Mesothelial cell of epicardium (in vitro differentiated cells): ENCODE measurements at places on chromosomes 7 and 10. TPM values are rescaled to one million over a fixed set of nuclear protein-coding genes. Genes with fewer than 3 reads are reported as not detected.

ACSL5 gene
- total RNA-seq, result 0.41 to 0.53 TPM in 2 of 3 replicates, not detected in the other

LIPN gene
- total RNA-seq, result not detected in 3 replicates

DNA sequence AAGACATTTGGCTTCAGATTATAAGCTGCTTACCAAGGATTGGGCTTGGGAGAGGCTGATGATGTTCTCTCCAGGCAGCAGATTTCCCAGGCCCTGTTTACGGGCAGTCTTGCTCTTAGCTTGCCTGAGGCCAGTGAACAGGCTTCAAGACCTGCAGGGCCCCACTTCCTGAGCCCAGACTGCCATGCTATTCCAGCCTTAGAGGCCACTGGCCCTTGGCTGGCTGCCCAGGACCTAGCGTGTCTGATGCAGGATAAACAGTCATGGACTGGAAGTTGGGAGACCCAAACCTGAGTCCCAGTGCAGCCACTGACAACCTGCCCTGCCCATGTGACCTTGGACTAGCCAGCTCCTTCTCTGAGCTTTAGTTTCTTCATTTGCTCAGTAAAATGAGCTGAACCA, 2.9 kb downstream of the PRXL2A start:
- no peak overlapping the region for H3K4me3 ChIP-seq
- H3K27ac ChIP-seq, result no peak overlapping the region
- peaks cover 81% of the 10 kb centered on the region for H3K4me1 ChIP-seq
- DNase-seq, result no peak
- H3K27me3 ChIP-seq, result no peaks in the 10 kb centered on the region

FAM221A gene
- 16.9 to 18.6 TPM (median 18.4 TPM) in 3 replicates for total RNA-seq

FEZF1 gene
- total RNA-seq, result not detected in 3 replicates

AKR1B15 gene
- 1.7 to 1.9 TPM (median 1.8 TPM) in 3 replicates for total RNA-seq

- peak overlapping the region; percentile 60 for H3K27ac ChIP-seq
- no peak overlapping the region for H3K4me3 ChIP-seq
- H3K27me3 ChIP-seq, result peaks cover 2% of the 10 kb centered on the region
- H3K4me1 ChIP-seq, result peaks cover 5% of the 10 kb centered on the region
- DNase-seq, result no peak
- H3K36me3 ChIP-seq, result no peaks in the 10 kb centered on the region
These were observed 823.1 kb upstream of the LRRTM3 start for GRCh38 chr10:66102756-66103155.

- H3K36me3 ChIP-seq, result no peaks in the 10 kb centered on the region
- DNase-seq, result no peak
- H3K27me3 ChIP-seq, result peaks cover 29% of the 10 kb centered on the region
- peaks cover 14% of the 10 kb centered on the region for H3K4me1 ChIP-seq
These were observed 99.1 kb downstream of the PLCE1 start for GRCh38 chr10:94092848-94093247.

- no peak for DNase-seq
- H3K27ac ChIP-seq, result no peak overlapping the region
These were observed 74.3 kb upstream of the GNAI1 start for GRCh38 chr7:80060218-80060806.

GRCh38 chr7:463817-464453, 55.7 kb downstream of the PDGFA start:
- H3K36me3 ChIP-seq, result no peaks in the 10 kb centered on the region
- no peak for DNase-seq
- H3K27me3 ChIP-seq, result no peaks in the 10 kb centered on the region
- peaks cover 41% of the 10 kb centered on the region for H3K4me1 ChIP-seq
- no peak overlapping the region for H3K4me3 ChIP-seq

- no peak overlapping the region for H3K4me3 ChIP-seq
- H3K4me1 ChIP-seq, result no peaks in the 10 kb centered on the region
- DNase-seq, result no peak
- no peak overlapping the region for H3K27ac ChIP-seq
- no peaks in the 10 kb centered on the region for H3K36me3 ChIP-seq
- H3K27me3 ChIP-seq, result no peaks in the 10 kb centered on the region
These were observed 76.4 kb upstream of the FEZF1 start for GRCh38 chr7:122380992-122381391.

AEBP1 gene
- total RNA-seq, result 94.3 to 96.8 TPM (median 95.2 TPM) in 3 replicates

- peaks cover 5% of the 10 kb centered on the region for H3K4me1 ChIP-seq
- no peaks in the 10 kb centered on the region for H3K27me3 ChIP-seq
- H3K4me3 ChIP-seq, result no peak overlapping the region
- no peak for DNase-seq
These were observed 41.8 kb upstream of the PLCE1 start for GRCh38 chr10:93951905-93952304.
